ENCODE measurements at places on chromosomes 2 and 18. TPM values are rescaled to one million over a fixed set of nuclear protein-coding genes. Genes with fewer than 3 reads are reported as not detected.

The EIF2AK3 gene
- total RNA-seq = 16.9 TPM

The SCN2A gene
- under 0.01 TPM for total RNA-seq

The SPAG16 gene
- total RNA-seq = 23.5 TPM

The FTCDNL1 gene
- total RNA-seq = 1.8 TPM

The RBM43 gene
- total RNA-seq = 3.7 TPM

The MBP gene
- 26.5 TPM for total RNA-seq

All from subcutaneous preadipocyte (primary cell).